ENCODE measurements at places on chromosomes 7 and 10. TPM values are rescaled to one million over a fixed set of nuclear protein-coding genes. Genes with fewer than 3 reads are reported as not detected.

SPDYE11 gene
- total RNA-seq: not detected

CCDC6 gene
- total RNA-seq: 35.1 TPM

TMEM270 gene
- total RNA-seq: not detected

NODAL gene
- not detected for total RNA-seq

ABCB1 gene
- total RNA-seq: not detected

AKR1B15 gene
- total RNA-seq: not detected

CPEB3 gene
- total RNA-seq: 0.82 TPM

ADD3 gene
- total RNA-seq: 232 TPM

ZNF746 gene
- 17.9 TPM for total RNA-seq

TMEM196 gene
- total RNA-seq: 1.5 TPM

CXCL12 gene
- 53.3 TPM for total RNA-seq

ACBD7 gene
- total RNA-seq: 0.47 TPM

TMEM229A gene
- 0.26 TPM for total RNA-seq

POLR2J gene
- total RNA-seq: 47.8 TPM

CLCN1 gene
- total RNA-seq: not detected

ASNS gene
- total RNA-seq: 100 TPM

FOXK1 gene
- total RNA-seq: 20.6 TPM

SUN1 gene
- 68.3 TPM for total RNA-seq

TMEM178B gene
- total RNA-seq: under 0.01 TPM

ACSL5 gene
- 6.5 TPM for total RNA-seq

TWNK gene
- 5.7 TPM for total RNA-seq

GDF2 gene
- not detected for total RNA-seq

DIP2C gene
- total RNA-seq: 12.3 TPM

TRPV5 gene
- not detected for total RNA-seq

PLA2G12B gene
- total RNA-seq: not detected

INPP5A gene
- 37.2 TPM for total RNA-seq

SUN3 gene
- total RNA-seq: not detected

BAMBI gene
- total RNA-seq: 112 TPM

CCL26 gene
- total RNA-seq: not detected

LRIT1 gene
- total RNA-seq: not detected

TMEM213 gene
- not detected for total RNA-seq

LRIT2 gene
- total RNA-seq: not detected

POM121C gene
- 6.8 TPM for total RNA-seq

CNNM1 gene
- 2.2 TPM for total RNA-seq

PTN gene
- total RNA-seq: 7.4 TPM

KCNIP2 gene
- not detected for total RNA-seq

PNLIPRP2 gene
- total RNA-seq: not detected

Measured in pericardium fibroblast (primary cell).